ENCODE measurements at places on chromosomes 12 and 14. TPM values are rescaled to one million over a fixed set of nuclear protein-coding genes. Genes with fewer than 3 reads are reported as not detected.

- H3K4me1 ChIP-seq: peaks cover 3% of the 10 kb centered on the region
- H3K4me3 ChIP-seq: peak overlapping the region; percentile 63
- peak overlapping the region; percentile 80 for H3K27ac ChIP-seq
- H3K36me3 ChIP-seq: no peaks in the 10 kb centered on the region
- H3K27me3 ChIP-seq: peaks cover 4% of the 10 kb centered on the region
Observed at GRCh38 chr12:21773263-21773741, 1.2 kb downstream of the KCNJ8 start.

- H3K4me3 ChIP-seq: peak overlapping the region; percentile 96
- no peak for DNase-seq
- no peak overlapping the region for H3K27ac ChIP-seq
- peaks cover 43% of the 10 kb centered on the region for H3K4me1 ChIP-seq
Observed at GRCh38 chr14:50530794-50531365, 1.5 kb downstream of the MAP4K5 start.

DNA sequence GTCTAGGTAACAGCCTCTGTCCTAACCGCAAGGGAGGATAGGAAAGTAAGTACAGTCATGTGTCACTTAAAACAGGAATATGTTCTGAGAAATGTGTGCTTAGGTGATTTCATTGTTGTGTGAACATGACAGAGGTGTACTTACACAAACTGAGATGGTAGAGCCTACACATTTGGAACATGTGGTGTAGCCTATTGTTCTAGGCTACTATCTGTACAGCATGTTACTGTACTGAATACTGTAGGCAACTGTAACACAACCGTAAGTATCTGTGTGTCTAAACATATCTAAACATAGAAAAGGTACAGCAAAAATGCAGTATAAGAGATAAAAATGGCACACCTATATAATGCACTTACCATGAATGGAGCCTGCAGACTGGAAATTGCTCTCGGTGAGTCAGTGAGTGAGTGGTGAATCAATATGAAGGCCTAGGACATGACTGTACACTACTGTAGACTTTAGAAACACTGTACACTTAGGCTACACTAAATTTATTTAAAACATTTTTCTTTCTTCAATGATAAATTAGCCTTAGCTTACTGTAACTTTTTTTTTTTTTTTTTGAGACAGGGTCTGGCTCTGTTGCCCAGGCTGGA lies 13.2 kb upstream of the MDM2 start:
- DNase-seq: no peak
- no peaks in the 10 kb centered on the region for H3K4me1 ChIP-seq
- H3K36me3 ChIP-seq: no peaks in the 10 kb centered on the region
- no peak overlapping the region for H3K4me3 ChIP-seq

GRCh38 chr12:70721656-70722357 lies 84.6 kb upstream of the PTPRB start:
- H3K27ac ChIP-seq: peak overlapping the region; percentile 78
- H3K4me3 ChIP-seq: no peak overlapping the region
- DNase-seq: no peak
- H3K4me1 ChIP-seq: peaks cover 8% of the 10 kb centered on the region
- peaks cover 8% of the 10 kb centered on the region for H3K27me3 ChIP-seq
- no peaks in the 10 kb centered on the region for H3K36me3 ChIP-seq

GRCh38 chr14:95297832-95298231 lies 21.9 kb downstream of the CLMN start:
- H3K4me1 ChIP-seq: no peaks in the 10 kb centered on the region
- H3K36me3 ChIP-seq: no peaks in the 10 kb centered on the region
- no peak for DNase-seq
- H3K27ac ChIP-seq: no peak overlapping the region
- H3K4me3 ChIP-seq: no peak overlapping the region

The RILPL1 gene
- 17.9 TPM for total RNA-seq

All from upper lobe of right lung (tissue), 1 donor.